Activated naive CD4-positive, alpha-beta T cell (primary cell): ENCODE measurements at places on chromosomes 16 and 17.

DNA sequence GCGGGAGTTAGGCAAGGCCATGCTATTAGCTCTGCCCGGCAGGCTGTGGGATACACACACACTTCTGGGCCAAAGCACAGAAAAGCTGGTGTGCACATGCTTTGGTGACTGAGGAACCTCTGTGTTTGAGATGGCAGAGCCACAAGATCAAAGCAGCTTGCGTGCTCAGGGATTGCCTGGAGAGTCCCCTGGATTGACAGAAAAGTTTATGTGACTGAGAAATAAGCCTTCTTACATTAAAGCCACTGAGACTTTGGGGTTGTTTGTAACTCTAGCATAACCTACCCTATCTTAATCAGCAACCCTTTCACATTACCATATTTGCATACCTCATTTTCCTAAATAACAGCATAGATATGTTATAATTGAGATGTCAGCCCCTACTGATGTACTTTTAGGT lies 69.3 kb downstream of the MYO1D start:
- no peak for DNase-seq

GRCh38 chr16:71493213-71493612 lies 4.1 kb upstream of the ZNF19 start:
- DNase-seq, result no peak

- no peak for DNase-seq
Measured at GRCh38 chr16:86485746-86486145, 24.6 kb upstream of the FOXF1 start.

DNA sequence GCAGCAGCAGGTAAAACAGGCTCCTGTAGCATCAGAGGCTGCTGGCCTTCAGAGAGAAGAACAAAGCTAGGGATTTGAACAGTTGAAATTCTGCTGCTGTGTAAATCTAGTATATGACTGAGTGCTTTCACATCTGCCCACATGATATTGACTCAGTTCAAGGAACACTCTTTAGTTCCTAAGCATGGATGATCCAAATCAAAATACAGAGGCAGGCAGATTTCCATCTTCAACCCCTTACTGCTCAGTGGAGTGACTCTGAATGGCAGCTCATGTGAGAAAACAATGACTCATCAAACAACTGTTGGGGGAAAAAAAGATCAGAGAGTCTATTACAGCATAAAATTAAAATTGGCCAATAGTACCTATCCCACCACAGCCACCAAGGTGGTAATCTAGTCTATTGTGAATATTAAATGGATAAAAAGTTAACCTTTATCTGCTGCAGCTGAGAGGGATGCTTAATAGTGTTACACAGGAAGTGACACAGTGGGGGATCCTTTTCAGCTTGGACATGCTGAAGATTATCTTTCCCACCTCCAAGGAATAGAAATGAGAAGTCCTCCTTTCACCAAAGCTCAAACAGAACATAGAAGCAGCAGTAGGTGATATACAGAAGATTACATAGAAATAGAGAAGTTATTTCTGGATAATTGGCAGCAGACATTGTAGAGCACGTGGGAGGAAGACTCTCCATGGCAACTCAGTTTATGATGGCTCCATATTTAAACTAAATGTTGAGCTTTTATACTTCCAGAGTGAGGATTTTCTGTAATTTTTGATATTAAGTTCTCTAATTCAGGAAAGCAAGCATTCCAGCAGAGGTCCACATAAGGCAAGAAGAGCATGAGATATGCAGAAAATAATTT lies 239.7 kb upstream of the ERCC4 start:
- no peak for DNase-seq

GRCh38 chr16:62539657-62540056 lies 503.4 kb upstream of the CDH8 start:
- DNase-seq, result no peak

DNA sequence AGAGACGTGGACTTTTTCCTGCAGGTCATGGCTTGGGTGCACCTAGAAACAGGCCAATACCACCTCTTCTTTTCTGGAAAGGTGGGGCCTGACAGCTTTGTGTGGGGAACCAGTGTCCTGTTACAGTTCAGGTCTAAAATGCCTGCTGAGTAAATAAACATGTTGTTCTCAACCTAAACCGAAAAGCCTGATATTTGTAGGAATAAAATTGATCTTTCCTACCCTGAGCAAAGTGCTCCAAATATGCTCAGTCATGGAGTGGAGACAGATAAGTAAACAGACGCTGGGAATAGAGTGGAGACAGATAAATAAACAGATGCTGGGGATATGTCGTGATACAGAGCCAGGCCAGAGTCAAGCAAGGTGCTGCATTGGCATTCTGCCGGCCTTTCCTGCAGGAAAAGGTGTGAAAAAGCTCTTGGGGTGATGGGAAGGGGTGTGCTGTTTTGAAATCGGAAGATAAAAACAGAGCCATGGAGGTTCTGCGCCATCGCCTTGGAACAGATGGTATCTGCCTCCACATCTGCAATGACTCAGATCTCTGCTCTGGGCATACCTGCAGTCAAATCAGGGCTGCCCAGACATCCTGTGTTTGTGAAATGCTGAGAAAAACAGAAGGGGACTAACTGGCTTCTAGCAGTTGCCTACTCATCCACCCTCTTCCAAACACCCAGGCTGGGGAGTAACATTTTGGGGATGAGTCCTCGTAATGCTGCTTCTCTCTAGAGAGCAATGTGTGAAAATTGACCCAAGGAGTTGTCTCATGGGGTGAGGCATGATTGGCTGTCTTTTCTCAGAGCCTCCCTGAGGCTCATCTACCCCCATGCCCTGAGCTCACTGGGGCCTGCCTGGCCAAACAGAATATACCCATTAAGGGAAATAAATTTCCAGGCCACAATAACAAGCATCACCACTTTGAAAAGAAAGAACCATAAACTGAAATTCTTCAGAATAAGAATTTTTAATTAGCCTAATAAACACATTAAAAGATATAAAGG lies 16.8 kb upstream of the TRPV2 start:
- DNase-seq, result no peak

DNA sequence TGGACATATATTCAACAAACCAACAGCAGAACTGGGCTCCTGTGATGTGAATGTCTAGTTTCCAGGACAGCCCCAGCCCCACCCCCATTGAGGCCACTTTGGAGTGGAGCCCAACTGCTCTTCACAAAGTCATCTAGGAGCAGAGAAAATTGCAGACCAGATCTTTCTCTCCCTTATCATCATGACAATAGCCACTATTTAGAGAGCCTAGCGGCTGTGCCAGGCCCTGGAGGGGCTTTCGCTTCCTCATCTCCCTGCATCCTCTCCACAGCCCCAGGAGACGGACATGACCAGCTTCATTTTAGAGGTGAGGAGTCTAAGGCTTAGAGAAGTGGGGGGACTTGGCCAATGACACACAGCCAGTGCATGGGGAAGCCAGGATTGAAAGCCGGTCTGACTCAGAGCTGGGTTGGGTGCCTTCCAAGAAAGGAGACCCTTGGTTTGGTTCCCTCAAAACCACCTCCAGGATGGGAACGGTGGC lies 1.4 kb downstream of the PRSS8 start:
- no peak for DNase-seq

DNA sequence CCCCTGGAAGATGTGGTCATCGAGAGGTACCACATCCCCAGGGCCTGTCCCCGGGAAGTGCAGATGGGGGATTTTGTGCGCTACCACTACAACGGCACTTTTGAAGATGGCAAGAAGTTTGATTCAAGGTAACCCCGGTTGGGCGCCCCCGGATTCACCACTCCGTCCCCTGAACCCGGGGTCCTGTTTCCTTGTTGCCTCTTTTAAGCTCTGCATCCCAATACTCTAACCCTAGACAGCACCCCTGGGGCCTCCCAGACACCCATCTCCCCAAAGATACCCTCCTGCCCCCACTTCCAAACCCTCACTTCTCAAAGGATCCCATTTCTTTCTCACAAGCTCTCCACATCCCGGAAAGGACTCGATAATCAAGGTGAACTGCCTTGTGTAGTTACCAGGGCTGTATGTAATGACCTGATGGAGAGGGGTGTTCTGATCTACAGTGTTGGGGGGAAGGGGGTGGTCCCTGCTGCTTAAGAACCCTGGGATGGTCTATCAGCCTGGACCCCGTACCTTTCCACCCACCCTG lies 412 bp downstream of the FKBP10 start:
- no peak for DNase-seq

DNA sequence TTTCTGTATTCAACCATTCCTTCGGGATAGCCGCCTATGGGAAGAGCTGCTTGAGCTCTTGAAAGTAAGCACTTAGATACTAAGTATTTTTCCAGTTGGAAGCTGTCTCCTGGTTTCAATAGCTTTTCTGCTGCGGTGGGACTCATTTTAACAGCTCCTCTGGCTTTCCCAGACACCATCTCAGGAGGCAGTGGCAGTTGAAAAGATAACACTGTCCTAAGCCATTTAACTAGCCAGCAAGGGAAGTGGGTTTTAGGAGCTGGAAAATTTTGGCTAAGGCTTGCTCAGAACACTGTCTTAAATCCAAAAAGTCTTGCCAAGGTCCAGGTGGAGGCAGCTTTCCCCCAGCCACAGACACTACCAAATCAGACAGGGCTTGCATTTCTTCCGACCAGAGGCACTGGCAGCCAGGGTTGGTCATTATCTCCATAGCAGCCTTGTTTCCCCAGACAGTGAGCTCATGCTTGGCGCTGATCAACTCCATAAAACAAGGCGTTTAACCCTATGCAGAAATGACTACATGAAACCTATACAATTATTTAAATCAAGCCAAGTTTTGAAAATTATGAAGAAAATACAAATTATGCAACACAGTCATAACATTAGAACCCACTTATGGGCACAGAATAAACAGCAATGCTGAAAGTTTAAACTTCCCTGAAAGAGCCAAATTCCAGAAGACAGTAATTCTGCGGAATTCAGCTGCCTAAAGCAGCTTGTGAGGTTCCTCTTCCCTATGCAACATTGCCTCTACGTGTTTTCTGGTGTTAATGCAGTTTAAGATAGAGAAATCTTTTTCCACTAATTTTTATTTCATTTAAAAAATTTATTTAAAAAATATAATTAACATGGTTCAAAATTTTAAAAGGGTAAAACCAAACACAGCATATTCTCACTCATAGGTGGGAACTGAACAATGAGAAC lies 25.0 kb downstream of the GABARAPL2 start:
- DNase-seq, result no peak

- DNase-seq, result no peak
Measured at GRCh38 chr16:51228097-51228659, 77.1 kb upstream of the SALL1 start.

GRCh38 chr16:49338611-49339265 lies 34.9 kb upstream of the C16orf78 start:
- no peak for DNase-seq

GRCh38 chr17:61239327-61239726 lies 160.3 kb upstream of the TBX2 start:
- DNase-seq, result no peak

DNA sequence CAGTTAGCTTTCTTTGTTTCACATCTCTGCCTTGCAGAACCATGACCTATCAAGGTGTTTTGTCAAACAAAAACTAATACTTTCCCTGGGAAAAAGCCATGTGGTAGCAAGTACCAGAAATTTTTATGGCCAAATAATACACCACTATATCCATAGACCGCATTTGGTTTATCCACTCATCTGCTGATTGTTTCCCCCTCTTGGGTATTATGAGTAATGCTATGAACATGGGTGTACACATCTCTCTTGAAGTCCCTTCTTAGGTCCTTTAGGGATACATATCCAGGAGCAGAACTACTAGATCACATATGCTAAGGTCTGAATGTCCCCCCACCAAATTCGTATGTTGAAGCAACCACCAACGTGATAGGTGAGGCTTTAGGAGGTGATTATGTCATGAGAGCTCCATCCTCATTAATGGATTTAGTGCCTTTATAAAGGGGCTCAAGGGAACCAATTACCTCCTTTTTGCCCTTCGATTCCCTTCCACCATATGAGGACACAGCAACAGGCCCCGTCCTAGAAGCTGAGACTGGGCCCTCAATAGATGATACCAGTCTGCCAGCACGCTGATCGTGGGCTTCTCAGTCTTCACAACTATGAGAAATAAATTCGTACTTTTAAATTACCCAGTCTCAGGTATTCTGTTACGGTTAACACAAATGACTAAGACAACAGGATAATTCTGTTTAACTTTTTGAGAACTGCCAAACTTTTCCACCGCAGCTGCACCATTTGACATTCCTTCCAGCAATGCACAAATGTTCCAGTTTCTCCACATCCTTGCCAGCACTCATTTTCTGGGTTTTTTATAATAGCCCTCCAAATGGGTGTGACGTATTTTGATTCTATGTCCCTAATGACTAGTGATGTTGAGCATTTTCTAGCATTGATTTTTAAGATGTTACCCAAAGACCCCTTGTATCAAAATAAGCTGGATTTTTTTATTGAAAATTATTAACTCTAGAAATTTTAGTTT lies 30.0 kb downstream of the SIAH1 start:
- DNase-seq, result no peak

- no peak for DNase-seq
Measured at GRCh38 chr16:66843191-66843590, 1.0 kb upstream of the CA7 start.

- no peak for DNase-seq
Measured at GRCh38 chr17:63675607-63676546, 24.0 kb downstream of the LIMD2 start.

DNA sequence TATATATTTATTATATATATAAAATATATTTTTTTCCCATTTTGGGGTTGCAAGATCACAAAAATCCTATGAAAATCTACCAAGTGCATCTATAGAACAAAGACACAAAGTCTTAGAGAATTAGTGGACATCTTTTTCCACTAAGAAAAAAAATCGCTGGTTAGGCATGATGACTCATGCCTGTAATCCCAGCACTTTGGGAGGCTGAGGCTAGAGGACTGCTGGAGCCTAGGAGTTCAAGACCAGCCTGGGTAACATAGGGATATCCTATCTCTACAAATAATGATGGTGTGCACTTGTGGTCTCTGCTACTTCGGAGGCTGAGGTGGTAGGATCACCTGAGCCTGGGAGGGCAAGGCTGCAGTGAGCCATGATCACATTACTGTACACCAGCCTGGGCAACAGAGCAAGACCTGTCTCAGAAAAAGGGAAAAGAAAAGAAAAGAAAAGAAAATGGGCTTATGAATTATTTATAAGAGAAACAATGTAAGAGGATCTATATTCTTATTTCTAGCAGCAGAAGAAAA lies 185.1 kb upstream of the PSMD7 start:
- DNase-seq, result no peak

GRCh38 chr16:4752351-4753100 lies 14.4 kb downstream of the ZNF500 start:
- DNase-seq, result no peak

- no peak for DNase-seq
Measured at GRCh38 chr16:54454616-54455015, 168.0 kb upstream of the IRX3 start.

- no peak for DNase-seq
Measured at GRCh38 chr17:1083451-1084187, 86.7 kb downstream of the TIMM22 start.

DNA sequence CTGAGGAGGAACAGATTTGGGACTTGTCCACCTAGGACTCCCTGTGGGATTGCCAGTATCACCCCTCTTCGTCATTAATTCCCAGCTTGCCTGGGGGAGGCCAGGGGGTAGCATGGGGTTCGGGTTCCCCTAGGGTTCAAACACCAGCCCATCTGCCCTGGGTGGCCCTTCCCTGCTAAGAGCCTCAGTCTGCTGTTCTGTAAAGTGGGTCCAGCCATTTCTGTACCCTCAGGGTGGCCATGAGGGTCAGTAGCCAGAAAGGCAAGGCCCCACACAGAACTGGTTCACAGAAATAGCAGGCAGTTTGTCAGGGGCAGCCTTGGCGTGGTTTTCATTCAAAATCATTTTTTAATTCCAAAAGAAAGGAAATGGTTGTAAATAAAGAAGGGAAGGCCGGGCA lies 62.9 kb downstream of the RAI1 start:
- no peak for DNase-seq
